ENCODE measurements at places on chromosomes 6 and 20. TPM values are rescaled to one million over a fixed set of nuclear protein-coding genes. Genes with fewer than 3 reads are reported as not detected.

DNA sequence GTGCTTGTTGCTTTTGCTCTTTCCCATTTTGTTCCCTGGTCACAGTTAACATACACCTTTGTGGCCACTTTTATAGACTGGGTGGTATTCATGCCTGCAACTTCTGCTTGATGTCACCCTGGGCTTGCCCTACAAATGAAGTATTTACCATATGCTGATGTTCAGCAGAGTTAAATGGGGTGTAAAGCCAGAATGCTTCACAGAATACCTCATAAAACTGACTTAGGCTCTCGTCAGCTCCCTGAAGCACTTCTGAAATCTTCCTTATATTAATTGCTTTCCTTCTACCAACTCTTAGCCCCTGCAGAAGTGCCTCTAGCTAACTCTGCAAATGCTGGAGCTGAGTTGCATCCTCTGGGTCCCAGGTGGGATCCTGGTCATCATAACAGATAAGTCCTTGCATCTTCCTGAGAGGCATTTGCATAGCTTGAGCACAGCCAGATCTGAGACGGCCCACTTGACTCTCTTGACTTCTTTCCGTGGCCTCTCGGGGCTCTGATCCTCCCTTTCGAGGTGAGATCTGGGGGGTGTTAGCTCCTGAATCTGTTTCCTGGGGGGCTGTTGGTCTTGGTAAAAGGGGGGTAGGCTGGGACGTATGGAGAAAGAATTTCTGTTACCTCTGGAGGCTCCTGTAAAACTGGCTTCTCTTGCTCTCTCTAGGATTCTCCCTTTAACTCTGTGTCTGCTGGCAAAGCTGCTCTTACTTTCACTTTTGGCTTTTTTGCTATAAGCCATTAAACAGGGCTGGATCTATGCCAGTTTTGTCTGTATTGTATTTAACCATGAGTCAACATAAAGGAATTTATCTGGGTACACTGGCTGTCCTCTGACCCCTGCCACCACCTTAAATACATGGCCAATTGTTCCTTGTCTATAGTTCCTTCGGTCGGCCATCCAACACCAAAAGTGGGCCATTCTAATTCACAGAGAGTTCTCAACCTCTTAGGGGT lies 223.0 kb upstream of the SYNCRIP start:
- peak overlapping the region; percentile 63 for H3K4me3 ChIP-seq
- no peak for DNase-seq
- no peaks in the 10 kb centered on the region for H3K27me3 ChIP-seq
- H3K36me3 ChIP-seq, result no peaks in the 10 kb centered on the region
- H3K27ac ChIP-seq, result peak overlapping the region; percentile 68

DNA sequence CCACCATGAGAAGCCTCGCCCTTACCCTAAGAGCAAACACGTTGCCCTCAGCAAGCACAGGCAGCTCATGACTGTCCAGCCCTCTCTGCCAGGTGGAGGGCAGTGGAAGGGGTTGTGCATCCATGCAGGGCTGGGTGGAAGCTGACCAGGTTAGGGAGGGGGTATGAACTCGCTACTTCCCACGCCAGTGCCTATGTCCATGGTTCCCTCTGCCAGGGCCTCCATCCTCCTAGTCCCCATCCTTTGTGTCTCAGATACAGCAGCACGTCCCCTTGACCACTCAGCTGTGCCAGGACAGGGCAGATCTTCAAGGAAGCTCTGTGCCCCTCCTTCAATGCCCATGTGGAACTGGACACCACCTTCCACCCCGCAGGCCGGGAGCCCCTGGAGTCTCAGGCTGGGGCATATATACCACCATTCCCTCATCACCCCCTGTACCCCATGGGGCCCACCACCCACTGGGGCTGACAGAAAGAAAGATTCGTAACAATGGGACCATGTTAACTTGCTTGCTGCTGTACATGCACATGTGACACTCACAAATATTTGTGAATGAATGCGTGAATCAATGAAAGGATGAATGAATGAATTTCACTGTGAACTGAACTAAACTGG lies 90.7 kb downstream of the ANKRD60 start:
- H3K27me3 ChIP-seq, result no peaks in the 10 kb centered on the region
- no peak overlapping the region for H3K4me3 ChIP-seq
- no peak for DNase-seq
- H3K36me3 ChIP-seq, result no peaks in the 10 kb centered on the region
- H3K27ac ChIP-seq, result no peak overlapping the region
- H3K4me1 ChIP-seq, result no peaks in the 10 kb centered on the region

GRCh38 chr6:106539936-106540335 lies 89.4 kb downstream of the RTN4IP1 start:
- H3K36me3 ChIP-seq, result peaks cover 11% of the 10 kb centered on the region
- DNase-seq, result no peak
- no peak overlapping the region for H3K4me3 ChIP-seq
- no peak overlapping the region for H3K27ac ChIP-seq

- DNase-seq, result no peak
- H3K27ac ChIP-seq, result no peak overlapping the region
- no peak overlapping the region for H3K4me3 ChIP-seq
- H3K4me1 ChIP-seq, result peaks cover 14% of the 10 kb centered on the region
- H3K36me3 ChIP-seq, result no peaks in the 10 kb centered on the region
- H3K27me3 ChIP-seq, result no peaks in the 10 kb centered on the region
Observed at GRCh38 chr6:108132863-108133262, 33.0 kb upstream of the NR2E1 start.

DNA sequence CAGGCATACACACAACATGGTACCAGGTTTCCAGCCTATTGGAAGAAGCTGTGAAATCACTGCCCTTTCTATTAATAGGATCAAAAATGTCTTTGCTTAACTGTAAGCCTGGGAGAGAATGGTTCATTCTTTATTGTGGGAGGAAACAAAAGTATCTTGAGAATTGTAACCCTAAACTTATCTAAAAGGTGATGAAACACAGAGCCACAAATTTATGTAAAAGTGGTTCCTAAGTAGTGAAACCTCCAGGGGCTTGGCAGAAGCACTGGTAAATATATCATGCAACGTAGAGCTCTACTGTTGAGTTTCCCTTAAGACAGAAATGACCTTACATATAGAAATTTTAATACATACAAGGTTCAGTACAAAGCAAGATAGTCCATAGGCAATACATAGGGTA lies 17.2 kb upstream of the NOX3 start:
- DNase-seq, result no peak
- H3K27ac ChIP-seq, result no peak overlapping the region
- no peak overlapping the region for H3K4me3 ChIP-seq
- H3K27me3 ChIP-seq, result no peaks in the 10 kb centered on the region

- DNase-seq, result no peak
- no peak overlapping the region for H3K4me3 ChIP-seq
- H3K36me3 ChIP-seq, result no peaks in the 10 kb centered on the region
- no peaks in the 10 kb centered on the region for H3K4me1 ChIP-seq
- H3K27me3 ChIP-seq, result no peaks in the 10 kb centered on the region
Observed at GRCh38 chr6:121247386-121247785, 86.9 kb downstream of the TBC1D32 start.

GRCh38 chr6:125746731-125747588 lies 2.5 kb upstream of the HEY2 start:
- no peak for DNase-seq
- peaks cover 24% of the 10 kb centered on the region for H3K4me1 ChIP-seq
- H3K27me3 ChIP-seq, result peaks cover 81% of the 10 kb centered on the region
- no peak overlapping the region for H3K27ac ChIP-seq
- peak overlapping the region; percentile 71 for H3K4me3 ChIP-seq
- no peaks in the 10 kb centered on the region for H3K36me3 ChIP-seq

GRCh38 chr20:53907968-53908751 lies 162.2 kb downstream of the BCAS1 start:
- H3K36me3 ChIP-seq, result no peaks in the 10 kb centered on the region
- H3K4me3 ChIP-seq, result no peak overlapping the region
- DNase-seq, result no peak
- peaks cover 42% of the 10 kb centered on the region for H3K4me1 ChIP-seq

DNA sequence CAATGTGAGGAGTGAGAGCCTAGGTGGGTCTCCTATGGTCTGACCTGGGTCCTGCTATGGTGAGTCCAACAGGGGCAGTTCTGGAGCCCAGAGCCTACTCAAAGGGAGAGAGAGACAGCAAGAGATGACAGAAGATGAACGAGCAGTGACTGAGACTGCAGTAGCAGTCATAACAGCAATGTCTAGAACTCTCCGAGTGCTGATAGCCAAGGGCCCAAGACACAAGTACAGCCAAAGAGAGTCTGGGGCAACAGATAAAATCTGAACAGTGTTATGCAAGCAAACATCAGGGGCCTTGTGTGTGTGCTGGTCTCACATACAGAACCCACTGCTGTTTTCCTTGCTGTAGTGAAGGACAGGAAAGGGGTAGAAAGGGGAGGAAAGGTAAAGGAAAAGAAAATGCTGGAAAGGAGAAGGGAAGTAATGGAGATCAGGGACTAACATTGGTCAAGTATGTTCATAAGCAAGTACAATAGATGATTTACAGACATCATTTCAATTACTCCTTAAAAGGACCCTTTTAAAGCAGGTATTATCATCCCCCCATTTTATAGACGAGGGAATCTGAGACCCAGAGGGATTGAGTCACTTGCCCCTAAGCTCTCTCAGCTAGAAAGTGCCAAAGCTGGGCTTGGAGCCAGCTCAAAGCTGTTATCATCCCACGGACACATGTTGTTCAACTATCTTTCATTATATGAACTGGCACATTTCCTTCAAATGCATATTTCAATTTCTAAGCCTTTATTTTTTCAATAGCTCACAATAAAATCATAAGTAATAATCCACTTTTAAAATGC lies 182.3 kb upstream of the RAB32 start:
- no peaks in the 10 kb centered on the region for H3K27me3 ChIP-seq
- no peak for DNase-seq
- H3K4me3 ChIP-seq, result no peak overlapping the region

- no peaks in the 10 kb centered on the region for H3K4me1 ChIP-seq
- no peaks in the 10 kb centered on the region for H3K27me3 ChIP-seq
- no peak overlapping the region for H3K27ac ChIP-seq
- DNase-seq, result no peak
Observed at GRCh38 chr6:142075516-142076101, 57.1 kb upstream of the GJE1 start.

DNA sequence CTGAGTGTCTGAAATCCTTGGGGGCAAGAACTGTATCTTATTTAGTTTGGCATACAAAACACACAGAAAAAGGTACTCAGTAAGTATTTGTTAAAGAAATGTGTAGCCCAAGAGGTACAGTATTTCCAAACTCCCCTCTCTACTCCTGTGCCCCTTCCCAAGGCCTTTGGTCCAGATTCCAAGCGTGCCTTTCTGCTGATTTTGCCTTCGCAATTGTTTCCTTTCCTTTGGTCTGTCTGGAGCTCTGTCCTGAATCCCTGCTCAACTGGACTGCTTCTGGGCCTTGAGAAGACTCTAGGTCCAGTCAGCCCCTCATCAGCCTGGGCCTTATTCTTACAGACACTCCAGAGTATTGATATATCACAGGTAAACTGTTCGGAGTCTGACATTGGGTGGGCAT lies 122.2 kb upstream of the SYNCRIP start:
- no peak overlapping the region for H3K4me3 ChIP-seq
- H3K27ac ChIP-seq, result no peak overlapping the region
- no peak for DNase-seq

DNA sequence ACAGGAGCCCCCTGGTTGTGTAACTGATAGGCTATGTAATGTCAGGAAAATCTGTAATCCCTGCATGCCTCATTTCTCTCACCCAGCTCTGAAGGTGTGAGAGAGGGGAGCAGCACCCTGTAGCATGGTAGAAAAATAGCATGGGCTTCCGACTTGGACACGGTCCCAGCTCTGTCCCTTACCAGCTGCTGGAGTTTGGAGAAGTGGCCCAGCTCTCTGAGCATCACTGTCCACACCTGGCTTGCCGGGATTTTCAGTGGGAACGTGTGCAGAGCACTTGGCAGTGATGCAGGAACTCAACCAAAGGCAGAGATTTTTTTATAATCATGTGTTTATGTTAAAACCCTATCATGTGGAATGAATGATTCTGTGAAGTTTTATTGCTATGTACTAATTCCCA lies 34.6 kb downstream of the STK35 start:
- peaks cover 3% of the 10 kb centered on the region for H3K4me1 ChIP-seq
- no peaks in the 10 kb centered on the region for H3K27me3 ChIP-seq
- no peak overlapping the region for H3K27ac ChIP-seq

- H3K27ac ChIP-seq, result no peak overlapping the region
- H3K36me3 ChIP-seq, result no peaks in the 10 kb centered on the region
- H3K27me3 ChIP-seq, result no peaks in the 10 kb centered on the region
- peak overlapping the region; percentile 11 for H3K4me3 ChIP-seq
- no peaks in the 10 kb centered on the region for H3K4me1 ChIP-seq
Observed at GRCh38 chr6:168333039-168333438, 13.5 kb upstream of the DACT2 start.

DNA sequence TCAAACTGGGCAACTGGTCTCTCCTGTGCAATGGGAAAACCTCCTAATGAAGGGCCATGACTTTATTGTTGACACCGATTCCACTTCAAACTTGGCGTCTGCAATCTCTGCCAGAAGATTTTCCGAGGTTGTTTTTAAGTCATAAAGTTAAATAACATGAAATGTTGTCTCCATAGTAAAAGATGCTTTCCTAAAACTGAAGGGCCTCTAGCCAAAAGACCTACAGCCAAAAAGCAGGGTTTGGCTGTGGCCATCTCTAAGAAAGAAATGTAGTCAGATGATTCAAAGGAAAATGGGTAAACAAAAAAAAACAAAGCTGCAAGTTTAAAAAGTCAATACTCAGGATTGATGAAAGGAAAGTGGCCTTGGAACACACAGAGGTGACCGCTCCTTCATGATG lies 14.1 kb downstream of the CD93 start:
- H3K36me3 ChIP-seq, result no peaks in the 10 kb centered on the region
- H3K27ac ChIP-seq, result no peak overlapping the region

DNA sequence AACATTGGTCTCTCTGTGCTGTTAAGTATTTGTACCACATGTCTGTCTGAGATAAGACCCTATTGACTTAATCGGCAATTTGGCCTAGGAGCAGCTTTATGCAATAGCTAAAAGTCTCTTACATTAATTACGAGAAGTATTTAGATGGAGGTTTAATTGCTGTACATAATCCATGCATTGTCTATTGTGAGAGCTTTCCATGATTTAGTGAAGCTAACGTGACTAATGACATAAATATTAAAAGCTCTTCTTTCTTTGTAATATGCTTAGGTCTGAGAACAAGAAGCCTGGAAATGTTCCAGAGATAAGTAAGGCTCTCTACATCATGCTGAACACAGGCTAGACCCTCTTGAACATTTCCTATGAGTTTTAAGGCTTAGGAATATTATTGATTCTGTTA lies 32.7 kb upstream of the FAM83B start:
- H3K27me3 ChIP-seq, result no peaks in the 10 kb centered on the region
- DNase-seq, result no peak
- H3K27ac ChIP-seq, result no peak overlapping the region
- H3K4me1 ChIP-seq, result no peaks in the 10 kb centered on the region
- H3K36me3 ChIP-seq, result no peaks in the 10 kb centered on the region

IYD gene
- 0.03 TPM for total RNA-seq

SRMS gene
- total RNA-seq, result not detected

SRXN1 gene
- total RNA-seq, result 34.5 TPM

RXRB gene
- 27.4 TPM for total RNA-seq

PPIL4 gene
- 19.9 TPM for total RNA-seq

Data from Panc1 (cell line).